ENCODE measurements at places on chromosomes 3 and 15.

GRCh38 chr3:150292891-150293290 is 115.2 kb upstream of the TSC22D2 start:
- no peak for DNase-seq

DNA sequence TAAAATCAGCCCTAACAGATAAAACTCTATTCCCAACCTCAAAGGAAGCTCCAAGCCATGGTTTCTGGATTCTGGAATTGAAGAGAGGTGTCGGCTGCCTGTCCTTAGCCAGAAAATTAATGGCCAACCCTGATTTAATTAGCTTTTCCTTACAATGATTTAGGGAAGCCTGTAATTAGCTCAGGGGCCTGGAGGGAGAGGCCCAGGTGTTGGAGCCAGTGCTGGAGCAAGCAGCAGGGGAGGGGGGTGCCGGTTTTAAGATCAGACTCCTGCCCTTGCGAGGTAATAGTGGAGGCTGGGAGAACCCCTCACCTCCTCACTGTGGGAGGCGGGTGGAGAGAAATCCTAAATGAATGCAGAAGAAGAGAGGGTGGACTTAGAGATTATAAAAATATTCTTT is 14.7 kb upstream of the ATP2B2 start:
- DNase-seq, result no peak

GRCh38 chr3:172288651-172289050 is 159.6 kb downstream of the GHSR start:
- DNase-seq, result no peak

DNA sequence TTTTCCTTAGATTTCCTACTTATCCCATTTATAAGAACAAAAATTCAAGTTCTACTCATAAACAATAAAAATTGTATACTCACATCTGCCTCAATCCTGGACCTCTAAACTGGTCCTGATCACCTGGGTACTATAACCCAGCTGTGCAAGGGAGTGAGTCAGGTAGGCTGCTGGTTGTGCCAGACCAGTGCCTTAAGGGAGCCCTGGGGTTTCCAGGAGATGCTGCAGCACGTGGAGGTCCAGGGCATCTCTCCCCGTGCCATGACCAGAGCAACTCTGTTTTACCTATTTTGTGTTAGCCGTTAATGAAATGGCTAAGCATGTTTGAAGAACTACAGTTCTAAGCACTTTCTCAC is 140.2 kb upstream of the TRIM42 start:
- no peak for DNase-seq

- DNase-seq, result no peak
Observed at GRCh38 chr3:116263842-116264545, 181.3 kb downstream of the LSAMP start.

GRCh38 chr3:103847081-103848062 is 1412.6 kb downstream of the ZPLD1 start:
- DNase-seq, result no peak

DNA sequence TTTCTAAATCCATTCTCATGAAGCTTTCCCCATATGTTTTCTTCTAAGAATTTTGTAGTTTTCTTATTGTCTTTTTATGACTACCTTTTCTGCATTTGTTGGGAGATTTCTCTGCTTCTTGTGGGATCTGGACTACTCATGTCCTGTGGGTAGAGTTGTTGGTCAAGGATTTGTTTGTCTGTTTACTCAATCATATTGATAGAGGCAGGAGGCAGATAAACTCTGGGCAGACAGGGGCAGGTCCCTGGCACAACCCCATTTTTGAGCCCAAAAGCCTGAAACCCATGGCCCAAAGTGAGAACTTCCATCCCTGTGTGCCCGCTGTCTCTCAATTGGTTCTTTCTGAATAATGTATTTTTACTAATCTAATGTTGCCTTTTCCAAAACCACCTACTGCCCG is 12.3 kb downstream of the PGBD4 start:
- DNase-seq, result no peak

- DNase-seq, result no peak
Observed at GRCh38 chr3:189588475-189589178, 42.6 kb upstream of the TP63 start.

DNA sequence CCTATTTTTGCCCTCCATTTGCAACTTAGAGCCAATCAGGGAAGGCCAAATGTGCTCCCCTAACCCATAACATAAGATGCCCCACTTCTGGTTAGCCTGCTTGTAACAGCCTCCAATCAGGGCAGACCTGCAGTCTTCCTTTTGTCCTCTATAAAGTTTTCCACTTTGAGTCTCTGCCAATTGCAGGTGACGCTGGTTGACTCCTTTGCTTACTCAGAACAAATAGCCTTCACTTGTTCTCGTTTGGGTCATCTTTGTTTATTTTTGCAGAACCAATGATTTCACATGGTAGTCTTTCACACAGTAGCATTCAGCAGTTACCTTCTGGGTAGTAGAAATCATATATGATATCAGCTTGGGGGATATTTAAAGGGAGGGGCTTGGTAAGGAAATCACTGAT is 225.6 kb downstream of the MINAR1 start:
- DNase-seq, result no peak

- no peak for DNase-seq
Observed at GRCh38 chr3:73225146-73225855, 163.8 kb downstream of the EBLN2 start.

- no peak for DNase-seq
Observed at GRCh38 chr3:20064796-20065564, 24.7 kb downstream of the KAT2B start.

- no peak for DNase-seq
Observed at GRCh38 chr3:129112308-129113052, 9.1 kb downstream of the RAB43 start.

- DNase-seq, result no peak
Observed at GRCh38 chr3:67361323-67361722, 293.1 kb downstream of the SUCLG2 start.

DNA sequence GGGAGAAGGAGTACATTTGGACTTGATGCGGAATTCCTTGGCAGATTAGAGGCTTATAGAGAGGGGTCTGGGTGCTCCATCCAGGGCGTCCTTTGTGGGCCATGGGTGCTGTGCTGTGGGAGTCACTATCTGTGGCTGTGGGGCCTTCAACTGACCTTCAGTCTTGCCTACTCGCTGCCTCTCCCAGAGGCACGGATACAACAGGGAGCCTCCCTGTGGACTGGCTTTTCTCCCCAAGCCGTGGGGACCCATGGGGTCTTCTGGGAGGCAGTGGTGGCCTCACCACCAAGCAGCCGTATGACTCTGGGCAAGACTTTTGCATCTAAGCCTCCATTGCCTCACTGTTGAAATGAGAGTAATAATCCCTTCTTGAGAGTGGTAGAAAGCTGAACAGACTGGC is 83.9 kb downstream of the PDCD6IP start:
- no peak for DNase-seq

GRCh38 chr15:80710635-80711554 is 15.8 kb downstream of the ABHD17C start:
- no peak for DNase-seq

- DNase-seq, result no peak
Observed at GRCh38 chr15:50744601-50745000, 20.9 kb downstream of the SPPL2A start.

DNA sequence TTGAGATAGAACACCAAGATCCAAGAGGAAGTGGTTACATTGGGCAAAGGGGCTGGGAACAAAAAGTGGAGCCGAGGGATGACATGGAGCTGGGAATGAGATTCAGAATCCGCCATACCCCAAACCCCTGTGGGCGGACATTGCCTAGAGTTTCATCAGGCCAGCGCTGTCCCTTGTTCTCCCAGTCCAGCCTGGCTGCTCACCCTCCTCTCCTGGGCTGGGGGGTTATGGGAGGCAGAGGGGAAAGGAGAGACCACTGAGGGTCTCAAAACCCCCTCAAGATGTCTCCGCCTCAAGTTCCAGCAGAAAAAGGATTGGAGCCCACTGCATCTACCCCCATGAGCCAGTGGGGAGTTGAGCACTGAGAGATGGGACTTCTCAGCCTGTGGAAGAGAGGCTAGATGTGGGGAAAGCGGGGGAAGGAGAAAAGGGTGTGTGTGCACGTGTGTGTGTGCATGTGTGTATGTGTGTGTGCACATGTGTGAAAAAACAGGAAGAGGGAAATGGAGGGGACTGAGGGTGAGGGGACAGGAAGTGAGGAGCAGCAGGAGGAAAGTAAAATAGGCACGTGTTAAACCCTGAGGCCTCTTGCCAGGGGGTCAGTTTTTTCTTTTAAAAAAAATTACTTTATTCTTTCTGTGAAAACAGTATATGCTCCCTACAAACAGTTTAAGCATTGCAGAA is 14.3 kb downstream of the GRM2 start:
- DNase-seq, result no peak

GRCh38 chr15:25738171-25738965 is 124.8 kb downstream of the ATP10A start:
- DNase-seq, result no peak

- no peak for DNase-seq
Observed at GRCh38 chr15:40309344-40309862, 1.7 kb upstream of the PLCB2 start.

- DNase-seq, result no peak
Observed at GRCh38 chr3:107446706-107447105, 69.5 kb downstream of the CCDC54 start.

- no peak for DNase-seq
Observed at GRCh38 chr15:89777073-89777751, 1.1 kb downstream of the MESP2 start.

DNA sequence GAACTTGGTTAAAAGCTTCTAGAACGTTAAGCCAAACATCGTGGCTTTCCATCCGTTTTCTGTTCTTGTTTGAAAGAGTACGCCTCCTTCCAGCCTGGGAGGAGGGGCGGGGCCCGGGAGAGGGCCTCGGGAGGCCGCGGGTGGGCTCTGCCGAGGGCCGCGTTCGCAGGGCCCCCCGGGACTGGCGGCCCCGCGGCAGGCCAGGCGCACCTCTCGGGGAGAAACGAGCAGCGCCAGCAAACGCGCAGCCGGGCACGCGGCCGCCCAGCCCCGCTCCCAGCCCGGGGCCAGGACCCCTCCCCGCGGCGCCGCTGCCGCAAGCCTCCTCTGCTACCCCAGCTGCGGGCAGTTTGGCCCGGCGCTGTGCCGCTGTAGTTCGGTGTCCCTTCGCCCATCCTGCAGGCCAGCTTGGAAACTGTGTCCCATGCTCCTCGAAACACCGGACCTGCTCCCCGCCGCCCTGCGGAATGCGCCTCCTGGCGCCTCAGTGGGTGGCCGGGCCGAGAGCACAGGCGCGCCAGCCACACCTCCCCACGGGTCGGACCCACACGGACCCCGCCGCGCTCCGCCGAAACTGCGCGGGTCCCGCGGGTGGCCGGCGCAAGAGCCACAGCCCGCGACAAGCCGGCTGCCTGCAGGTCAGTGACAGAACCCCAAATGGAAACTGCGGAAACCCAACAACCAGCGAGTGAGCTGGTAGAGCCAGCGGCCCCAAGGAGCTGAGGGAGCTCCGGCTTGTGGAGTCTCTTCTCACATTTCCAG is 2.3 kb downstream of the OCA2 start:
- DNase-seq, result no peak

DNA sequence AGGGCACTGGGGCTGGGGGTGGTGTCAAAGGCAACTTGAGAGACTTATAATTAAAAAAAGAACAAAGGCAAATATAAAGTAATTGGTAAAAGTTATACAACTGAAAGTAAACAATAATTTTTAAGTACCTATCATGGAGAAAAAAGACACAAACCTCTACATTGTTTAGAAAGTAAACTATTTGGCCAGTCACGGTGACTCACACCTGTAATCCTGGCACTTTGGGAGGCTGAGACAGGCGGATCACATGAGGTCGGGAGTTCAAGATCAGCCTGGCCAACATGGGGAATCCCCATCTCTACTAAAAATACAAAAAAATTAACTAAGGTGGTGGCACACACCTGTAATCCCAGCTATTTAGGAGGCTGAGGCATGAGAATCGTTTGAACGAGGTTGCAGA is 25.8 kb downstream of the RPSA start:
- no peak for DNase-seq

GRCh38 chr3:175432376-175433025 is 573.4 kb downstream of the NAALADL2 start:
- no peak for DNase-seq

- no peak for DNase-seq
Observed at GRCh38 chr3:181741417-181741816, 29.7 kb downstream of the SOX2 start.

DNA sequence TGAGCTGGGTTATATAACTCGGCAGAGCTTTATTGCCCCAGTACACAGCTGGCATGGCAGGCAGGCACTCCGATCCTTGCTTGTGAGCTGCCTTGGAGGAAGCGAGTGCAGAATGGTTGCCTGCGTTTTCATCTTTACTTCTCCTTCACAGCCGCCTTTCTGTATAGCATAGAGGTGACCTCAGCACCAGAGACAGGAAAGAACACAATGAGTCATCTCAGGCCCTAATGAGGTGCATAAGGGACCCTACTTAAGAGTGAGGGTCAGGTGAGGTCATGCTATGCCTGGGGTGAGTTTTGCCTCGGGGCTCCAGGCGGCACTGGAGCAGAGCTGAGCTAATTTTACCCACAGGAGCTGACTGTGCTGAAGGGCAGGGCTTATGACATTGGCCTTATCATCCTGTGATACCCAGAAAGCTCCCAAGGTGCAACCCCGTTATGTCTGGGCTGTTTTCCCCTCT is 43.5 kb downstream of the LPP start:
- DNase-seq, result no peak

DNA sequence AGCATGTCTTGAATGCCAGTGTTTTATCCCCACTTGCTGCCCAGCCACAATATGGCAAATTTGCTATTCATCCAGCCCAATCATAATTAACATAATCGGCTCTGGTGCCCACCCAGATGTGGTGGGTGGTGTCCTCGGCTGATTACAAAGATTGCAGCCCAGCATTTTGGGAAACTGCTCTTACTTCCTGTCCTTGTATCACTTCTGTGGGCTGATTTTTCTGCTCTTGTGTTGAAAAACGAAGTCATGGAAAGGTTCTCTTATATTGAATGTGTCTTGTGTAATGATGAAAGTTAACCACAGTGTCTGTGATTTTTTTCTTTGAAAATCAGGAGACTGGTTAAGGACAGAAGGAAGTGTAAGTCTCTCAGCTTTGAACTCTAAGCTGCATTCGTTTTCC is 141.7 kb downstream of the CACNA2D3 start:
- no peak for DNase-seq

- no peak for DNase-seq
Observed at GRCh38 chr3:171110715-171111114, 84.2 kb upstream of the SLC2A2 start.

- DNase-seq, result no peak
Observed at GRCh38 chr3:107453504-107453903, 69.3 kb upstream of the BBX start.

DNA sequence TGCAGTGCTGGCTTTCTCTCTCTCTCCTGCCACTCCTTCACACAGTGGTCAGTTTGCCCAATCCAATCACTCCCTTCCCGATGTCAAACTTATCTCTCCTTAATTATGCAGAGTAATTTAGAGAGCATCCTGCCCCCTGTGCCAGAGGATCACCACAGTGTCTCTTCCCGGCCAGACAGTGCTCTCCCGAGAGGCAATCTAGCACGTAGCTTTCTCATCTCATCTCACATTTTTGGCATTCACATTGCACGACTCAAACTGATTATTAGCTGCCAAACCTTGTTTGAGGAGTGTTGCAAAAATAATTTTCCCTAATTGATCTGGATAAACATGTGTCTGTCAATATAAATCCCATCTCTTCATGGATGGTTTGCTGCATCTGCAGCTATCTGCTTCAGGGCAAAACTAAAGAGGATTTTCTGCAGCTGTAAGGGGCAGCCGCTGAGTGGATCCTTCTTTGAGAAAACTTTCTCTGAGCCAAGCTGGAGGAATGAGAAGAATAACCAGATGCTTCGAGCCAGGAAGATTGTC is 37.8 kb downstream of the SSUH2 start:
- DNase-seq, result no peak
